ENCODE measurements at places on chromosomes 7 and 10.

GRCh38 chr7:34837316-34837715 lies 179.3 kb downstream of the NPSR1 start:
- DNase-seq = no peak

DNA sequence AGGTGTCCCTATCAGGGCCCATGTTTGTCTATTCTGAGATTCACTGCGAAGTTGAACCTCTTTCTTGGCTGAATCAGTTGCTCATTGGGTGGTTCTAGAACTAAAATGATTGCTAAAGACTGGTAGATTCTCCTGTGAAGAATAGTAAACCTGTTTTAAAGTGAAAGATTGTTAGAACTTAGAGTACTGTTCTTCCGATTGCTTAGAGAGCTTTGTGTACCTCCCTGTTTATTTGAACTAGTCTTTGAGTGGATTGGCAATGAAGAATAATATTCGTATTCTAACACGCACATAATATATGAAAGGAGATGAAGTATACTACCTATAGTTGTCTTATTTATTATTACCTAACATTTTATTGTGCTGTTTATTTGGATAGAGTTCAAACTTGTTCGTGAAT lies 124.8 kb upstream of the RPA3 start:
- no peak for DNase-seq

- no peak for DNase-seq
These were observed 893.3 kb downstream of the SORCS1 start for GRCh38 chr10:106271237-106271636.

DNA sequence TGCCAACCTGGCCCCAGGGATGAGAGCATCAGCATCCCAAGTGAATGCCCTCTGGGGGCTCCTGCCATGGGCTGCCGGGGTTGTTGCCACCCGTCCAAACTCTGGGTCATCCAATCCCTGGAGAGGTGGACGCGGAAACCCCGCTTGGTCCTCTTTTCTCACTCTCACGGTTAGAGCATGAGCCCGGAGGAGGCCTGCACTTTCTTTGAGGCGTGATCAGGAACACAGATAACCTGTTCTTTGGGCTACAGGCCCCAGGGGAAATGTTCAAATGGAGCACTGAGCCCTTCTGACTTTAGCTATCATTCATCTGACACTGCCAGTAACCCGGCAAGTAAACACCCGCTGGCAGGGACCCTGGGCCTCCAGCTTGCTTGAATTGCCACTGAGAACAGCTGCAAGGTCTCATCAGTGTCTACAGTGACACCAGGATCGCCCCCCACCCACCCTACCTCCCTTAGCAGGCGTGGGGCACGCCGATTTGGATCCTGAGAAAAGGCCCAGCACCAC lies 29.4 kb upstream of the SLF2 start:
- no peak for DNase-seq

GRCh38 chr7:30143748-30144251 lies 9.0 kb downstream of the MTURN start:
- DNase-seq = no peak

DNA sequence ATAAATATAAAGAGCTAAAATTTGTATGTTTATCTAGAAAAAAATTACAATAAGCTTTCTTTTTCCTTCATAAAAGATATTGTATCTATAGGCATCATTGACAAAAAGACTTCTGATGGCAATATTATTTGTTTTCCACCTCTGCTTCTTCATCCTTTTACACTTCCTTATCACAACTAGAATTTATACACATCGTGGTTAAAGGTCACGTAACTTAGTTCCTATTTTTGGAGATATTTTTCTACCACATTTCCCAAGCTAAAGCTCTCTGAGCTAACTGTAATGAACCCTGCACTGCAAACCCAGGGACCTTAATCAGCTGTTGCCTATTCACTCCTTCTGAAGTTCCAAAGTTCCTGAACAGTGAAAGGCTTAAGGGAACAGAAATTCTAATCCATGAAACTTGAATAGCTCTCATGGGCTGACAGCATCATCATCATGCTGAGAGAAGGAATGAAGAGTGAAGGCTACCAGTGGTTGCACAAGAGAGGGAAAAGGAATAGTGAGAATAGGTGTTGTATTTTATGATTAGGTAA lies 106.1 kb upstream of the SLC13A1 start:
- no peak for DNase-seq

DNA sequence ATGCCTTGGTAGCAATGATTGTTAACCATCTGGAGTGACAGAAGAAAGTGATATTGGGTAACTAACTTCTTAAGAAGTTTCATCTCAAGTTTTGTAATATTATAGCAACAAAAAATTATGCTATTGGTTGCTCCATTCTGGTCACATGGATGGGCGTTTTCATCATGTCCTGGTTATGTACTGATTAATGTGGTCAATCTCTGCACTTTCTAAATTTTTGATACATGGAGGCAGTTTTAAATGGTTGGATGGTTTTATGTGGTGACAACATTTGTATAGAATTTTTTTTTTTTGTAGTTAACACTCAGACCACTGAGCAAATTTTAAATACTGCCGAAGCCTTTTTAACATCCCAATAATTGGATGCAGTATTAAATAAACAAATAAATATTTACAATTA lies 55.2 kb upstream of the CCAR1 start:
- no peak for DNase-seq

DNA sequence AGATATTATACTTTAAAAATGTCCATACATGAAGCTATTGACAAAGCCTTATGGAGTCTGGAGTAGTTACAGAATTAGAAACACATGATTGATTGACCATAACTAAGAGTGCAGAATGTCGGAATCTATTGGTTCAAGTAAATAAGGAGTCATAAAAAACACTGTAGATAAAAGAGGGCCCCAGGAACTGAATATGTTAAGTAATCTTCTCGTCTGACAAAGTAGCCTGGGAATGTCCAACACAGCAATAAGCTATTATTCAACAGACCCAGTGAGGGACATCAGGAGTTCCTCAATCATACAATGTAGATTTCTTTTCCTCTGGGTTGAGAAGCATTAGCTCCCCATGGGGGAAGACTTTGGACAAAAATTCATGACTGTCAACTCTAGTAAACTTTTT lies 782.0 kb downstream of the SUGCT start:
- DNase-seq = no peak

- DNase-seq = no peak
These were observed 43.0 kb downstream of the SRPK2 start for GRCh38 chr7:105345725-105346124.

GRCh38 chr7:160958-161725 lies 31.2 kb upstream of the FAM20C start:
- DNase-seq = peak; percentile 32

GRCh38 chr7:74029991-74030415 lies 2.0 kb downstream of the ELN start:
- DNase-seq = no peak

GRCh38 chr7:132939495-132939894 lies 142.4 kb downstream of the CHCHD3 start:
- no peak for DNase-seq

DNA sequence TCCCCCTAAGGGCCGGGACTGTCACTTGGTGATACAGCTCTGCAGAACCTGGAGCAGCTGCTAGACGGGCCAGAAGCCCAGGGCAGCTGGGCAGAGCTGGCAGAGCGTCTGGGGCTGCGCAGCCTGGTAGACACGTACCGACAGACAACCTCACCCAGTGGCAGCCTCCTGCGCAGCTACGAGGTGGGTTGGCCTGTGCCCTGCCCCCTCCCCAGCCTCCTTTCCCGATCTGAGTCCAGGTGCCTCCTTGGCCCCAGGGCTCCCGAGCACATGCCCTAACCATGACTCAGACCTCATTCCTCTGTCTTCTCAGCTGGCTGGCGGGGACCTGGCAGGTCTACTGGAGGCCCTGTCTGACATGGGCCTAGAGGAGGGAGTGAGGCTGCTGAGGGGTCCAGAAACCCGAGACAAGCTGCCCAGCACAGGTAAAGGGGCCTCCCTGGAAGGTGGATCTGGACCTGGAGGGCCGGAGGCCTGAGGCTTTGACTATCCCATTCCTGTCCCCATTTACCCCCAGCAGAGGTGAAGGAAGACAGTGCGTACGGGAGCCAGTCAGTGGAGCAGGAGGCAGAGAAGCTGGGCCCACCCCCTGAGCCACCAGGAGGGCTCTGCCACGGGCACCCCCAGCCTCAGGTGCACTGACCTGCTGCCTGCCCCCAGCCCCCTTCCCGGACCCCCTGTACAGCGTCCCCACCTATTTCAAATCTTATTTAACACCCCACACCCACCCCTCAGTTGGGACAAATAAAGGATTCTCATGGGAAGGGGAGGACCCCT lies 6.4 kb downstream of the NFKB2 start:
- no peak for DNase-seq

- DNase-seq = peak; percentile 86
These were observed 63.9 kb downstream of the TMEM209 start for GRCh38 chr7:130141161-130141883.

DNA sequence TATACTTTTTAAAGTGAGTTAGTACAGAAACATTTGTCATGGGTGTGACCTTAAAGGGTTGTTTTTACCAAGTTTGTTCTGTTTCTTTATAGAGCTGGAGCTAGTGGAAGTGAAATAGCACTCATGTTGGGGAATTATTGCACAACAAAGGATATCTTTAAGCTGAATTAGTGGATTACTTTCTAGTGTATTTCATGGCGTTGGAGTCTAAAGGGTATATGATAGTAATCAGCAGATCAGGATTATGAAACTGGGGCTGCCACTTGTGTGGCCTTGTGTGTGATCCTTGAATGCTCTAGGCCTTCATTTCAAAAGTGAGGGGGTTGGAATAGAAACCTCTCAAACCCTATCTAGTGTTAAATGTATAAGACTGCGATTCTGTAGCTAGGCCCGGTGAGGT lies 123.6 kb downstream of the LYZL1 start:
- DNase-seq = no peak

DNA sequence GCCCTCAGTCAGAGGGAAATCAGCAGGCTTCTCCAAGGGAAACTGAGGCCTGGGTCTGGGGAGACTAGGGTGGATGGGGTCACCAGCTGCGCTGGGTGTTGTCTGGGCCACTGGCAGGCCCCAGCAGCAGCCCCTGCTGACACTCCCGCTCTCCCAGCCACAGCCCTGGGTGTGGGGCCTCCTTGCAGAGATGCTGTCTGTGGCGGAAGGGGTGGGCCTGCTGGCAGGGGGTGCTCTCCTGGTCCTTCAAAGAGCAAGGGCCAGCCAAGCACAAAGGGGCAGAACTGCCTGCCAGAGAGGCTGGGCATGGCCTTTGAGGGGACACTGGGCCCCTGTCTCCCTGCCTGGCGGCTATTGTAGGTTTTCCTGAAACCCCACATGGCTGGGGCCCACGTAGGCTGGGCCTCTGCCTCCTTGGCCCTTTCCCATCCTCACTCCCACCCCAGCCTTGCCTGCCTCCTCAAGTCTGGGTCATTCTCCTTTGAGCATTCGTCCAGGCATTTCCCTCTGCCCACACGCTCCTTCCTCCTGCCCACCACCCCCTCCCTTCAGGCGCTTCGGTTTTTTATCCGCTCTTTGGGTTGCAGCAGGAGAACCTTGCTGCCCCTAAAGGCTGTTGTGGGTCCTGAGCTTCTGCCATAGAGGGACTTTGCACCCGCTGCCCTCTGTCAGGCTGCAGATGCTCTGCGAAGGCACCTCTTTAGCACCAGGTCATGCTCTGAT lies 9.1 kb downstream of the COL13A1 start:
- DNase-seq = no peak

DNA sequence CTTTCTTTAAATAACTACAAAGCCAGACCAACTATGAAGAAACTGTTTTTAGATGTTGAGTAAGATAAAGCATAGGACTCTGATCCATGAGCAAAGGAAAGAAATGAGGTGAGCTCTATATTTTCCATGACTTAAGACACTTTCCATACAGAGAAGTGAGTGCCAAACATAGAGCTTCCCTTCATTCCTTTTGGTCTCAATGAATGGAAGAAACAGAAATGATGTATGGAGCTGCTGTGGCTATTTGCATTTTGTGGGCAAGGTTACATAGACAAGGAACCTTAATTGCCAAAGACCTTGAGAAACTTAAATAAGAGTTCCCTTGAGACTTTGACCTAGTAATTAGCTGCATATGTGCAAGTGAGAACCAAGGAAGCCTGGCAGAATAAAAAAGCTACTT lies 1152.2 kb downstream of the XPNPEP1 start:
- no peak for DNase-seq

- DNase-seq = no peak
These were observed 153.5 kb upstream of the ITGB1 start for GRCh38 chr10:33111488-33112051.

GRCh38 chr7:74527842-74528241 lies 74.1 kb downstream of the GTF2IRD1 start:
- no peak for DNase-seq

- DNase-seq = no peak
These were observed 21.1 kb downstream of the SP4 start for GRCh38 chr7:21448974-21449373.

DNA sequence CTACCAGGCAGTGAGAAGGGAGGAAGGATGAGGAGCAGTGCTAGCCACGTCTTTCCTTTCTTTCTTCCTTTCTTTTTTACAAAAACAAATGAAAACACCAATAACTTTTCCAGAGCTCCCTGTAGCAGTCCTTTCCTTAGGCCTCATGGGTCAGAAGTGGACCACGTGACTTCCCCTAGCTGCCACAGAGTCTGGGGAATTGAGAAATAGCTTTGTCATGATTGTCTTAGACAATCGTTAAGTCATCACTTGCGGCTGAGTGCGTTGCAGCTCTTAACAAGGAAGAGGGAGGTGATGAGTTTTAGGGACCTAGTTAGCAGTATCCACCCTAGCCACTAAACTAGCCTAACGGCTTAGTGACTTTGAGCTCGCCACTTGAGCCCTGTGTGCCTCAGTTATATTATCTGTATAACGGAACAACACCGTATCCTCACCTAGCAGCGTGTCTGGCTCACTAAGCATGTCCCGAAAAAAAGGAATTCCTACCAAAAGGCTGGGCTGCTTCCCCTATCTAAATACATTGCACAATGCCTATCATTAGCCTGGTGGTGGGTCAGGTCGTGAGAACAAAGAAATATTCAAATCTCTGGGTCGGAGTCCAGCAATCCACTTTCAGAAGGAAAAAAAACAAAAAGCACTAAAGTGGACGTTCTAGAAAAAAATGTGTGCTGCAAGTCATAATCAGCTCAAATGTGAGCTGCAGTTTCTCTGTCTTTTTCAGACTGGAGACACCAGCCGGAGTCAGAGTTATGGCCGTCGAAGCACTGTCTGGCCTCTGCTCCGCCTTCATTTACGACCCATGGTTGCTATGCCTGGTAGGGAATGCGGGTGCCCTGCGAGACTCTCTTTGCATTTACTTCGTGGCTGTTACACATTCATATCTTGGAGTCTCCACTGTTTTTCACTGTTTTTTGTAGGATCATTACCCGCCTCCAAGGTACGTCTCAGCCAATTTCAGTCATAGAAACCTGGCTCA lies 338.5 kb upstream of the FOXK1 start:
- DNase-seq = no peak

- no peak for DNase-seq
These were observed 466.6 kb downstream of the XPNPEP1 start for GRCh38 chr10:109456566-109457301.

DNA sequence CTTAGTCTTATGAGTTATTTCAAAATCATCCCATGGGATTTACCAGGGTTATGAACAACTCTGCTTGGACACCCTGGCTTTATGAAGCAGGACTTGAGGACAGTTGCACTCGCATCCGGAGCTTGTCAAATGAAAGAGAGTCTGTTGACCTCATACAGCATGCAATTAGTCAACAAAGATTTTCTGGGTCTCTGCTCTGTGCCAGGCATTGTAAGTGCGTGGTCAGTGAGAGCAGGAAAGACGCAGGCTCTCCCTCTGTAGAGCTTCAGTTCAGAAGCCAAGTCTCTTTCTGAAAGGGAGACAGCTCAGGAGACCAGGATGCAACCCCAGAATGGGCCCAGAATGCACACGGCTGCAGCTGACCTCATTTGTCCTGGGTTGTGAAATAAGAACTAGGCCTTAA lies 45.5 kb upstream of the DMBT1 start:
- DNase-seq = no peak

- no peak for DNase-seq
These were observed 59.3 kb upstream of the IL6 start for GRCh38 chr7:22667562-22668239.
